ENCODE measurements at places on chromosomes 16 and 17.

DNA sequence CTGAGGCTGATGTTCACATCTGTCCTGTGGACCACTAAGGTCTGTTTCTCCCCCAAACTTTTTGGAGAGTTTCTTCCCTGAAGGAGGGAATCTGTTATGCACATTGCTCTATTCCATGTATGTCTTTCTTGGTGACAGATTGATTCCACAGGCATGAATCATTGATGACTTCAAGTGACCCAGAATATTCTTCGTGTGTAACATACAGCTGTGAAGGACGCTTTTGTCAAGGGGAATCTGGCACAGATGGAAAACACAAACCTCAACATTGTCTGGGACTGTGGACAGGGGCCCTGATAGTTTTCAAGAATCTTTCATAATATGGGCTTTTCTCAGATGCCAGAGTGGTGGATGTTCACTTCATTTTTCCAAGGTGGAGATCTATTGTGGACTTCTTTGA lies 223.1 kb upstream of the MAF start:
- DNase-seq: no peak

- DNase-seq: no peak
Observed at GRCh38 chr17:39923836-39924690, 3.3 kb downstream of the ORMDL3 start.

- DNase-seq: peak; percentile 52
Observed at GRCh38 chr16:10868596-10869469, 8.2 kb upstream of the CIITA start.

DNA sequence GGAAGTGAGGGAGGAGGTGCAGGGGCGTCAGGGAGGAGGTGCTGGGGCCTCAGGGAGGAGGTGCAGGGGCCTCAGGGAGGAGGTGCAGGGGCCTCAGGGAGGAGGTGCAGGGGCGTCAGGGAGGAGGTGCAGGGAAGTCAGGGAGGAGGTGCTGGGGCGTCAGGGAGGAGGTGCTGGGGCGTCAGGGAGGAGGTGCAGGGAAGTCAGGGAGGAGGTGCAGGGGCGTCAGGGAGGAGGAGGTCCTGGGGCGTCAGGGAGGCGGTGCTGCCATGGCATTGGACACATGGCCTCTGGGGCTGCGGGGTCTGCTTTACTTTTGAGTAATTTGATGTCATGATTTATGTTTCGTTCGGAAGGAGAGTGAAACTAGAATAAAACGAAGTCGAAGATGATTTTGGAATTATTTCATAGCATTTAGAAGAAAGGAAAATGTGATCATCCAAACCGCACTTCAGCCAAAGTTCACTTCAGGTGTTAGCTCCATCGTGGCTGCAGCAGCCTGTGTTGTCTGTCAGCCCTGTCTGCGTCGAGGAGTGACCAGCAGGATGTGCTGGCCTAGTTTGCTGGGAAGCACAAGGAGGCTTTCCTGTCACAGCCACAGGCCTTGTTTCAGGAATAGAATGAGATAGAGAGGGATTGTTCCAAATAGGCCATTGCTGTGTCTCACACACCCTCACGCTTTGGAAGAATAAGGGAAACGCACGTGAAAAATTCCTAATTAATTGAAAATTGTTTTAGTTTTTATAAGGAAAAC lies 42.8 kb downstream of the RAB11FIP3 start:
- DNase-seq: no peak

GRCh38 chr17:296379-296778 lies 56.2 kb downstream of the RPH3AL start:
- DNase-seq: no peak

DNA sequence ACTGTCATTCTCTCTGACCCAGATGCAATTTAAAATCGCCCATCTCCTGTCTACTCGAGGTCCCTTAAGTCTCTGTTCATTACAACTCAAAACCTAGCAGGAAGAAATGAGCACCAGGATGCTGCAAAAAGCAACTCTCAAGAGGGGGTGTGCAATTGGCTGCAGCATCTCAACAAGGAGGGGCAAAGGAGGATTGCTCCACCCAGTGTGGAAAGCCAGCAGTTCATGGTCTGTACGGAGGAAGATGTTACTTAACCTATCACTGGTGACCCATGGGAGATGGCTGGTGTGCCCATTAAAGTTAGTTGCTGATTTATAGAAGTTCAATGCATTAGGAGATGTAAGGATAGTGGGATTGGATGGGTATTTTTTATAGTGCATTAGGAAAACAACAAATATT lies 147.4 kb downstream of the CDK5R1 start:
- no peak for DNase-seq

GRCh38 chr16:1960665-1961630 lies 1.6 kb downstream of the NDUFB10 start:
- DNase-seq: peak; percentile 76

- DNase-seq: no peak
Observed at GRCh38 chr17:74016461-74016860, 187.0 kb upstream of the RPL38 start.

DNA sequence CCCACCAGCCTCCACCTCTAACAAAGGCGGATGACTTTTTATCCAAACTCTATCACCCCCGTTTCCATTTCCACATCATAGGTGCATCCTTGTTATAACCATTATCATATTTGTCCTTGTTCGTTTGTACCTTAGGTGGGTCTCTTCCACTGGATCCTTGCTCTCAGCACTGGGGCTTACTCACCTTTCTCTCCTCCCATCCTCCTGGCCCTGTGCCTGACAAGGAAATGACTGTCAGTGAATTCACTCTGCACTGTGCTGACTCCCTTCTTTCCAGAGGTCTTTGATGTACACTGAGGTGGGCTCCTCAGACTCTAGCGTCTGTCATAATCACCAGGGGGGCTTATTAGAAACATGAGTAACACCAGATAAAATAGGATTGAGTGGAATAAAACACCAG lies 3.1 kb downstream of the GSG1L2 start:
- DNase-seq: no peak

DNA sequence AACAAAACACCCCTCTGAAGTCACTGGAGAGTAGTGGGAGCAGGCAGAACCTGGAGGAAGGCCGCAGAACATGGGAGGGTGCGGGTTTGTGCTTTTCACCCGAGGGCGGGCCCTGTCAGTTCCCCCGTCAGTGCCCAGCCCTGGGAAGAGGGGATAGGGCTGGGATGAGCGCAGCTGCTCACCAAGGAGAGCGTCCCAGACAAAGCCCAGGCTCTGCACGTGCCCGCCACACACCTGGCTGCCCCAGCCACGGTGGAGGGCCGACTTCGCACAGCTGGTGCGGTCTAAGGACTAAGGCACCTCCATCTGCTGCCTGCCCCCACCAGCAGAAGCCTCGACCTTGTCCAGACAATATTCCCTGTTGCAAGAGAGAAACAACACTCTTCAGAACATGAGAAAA lies 39.5 kb downstream of the ZCCHC14 start:
- DNase-seq: no peak

DNA sequence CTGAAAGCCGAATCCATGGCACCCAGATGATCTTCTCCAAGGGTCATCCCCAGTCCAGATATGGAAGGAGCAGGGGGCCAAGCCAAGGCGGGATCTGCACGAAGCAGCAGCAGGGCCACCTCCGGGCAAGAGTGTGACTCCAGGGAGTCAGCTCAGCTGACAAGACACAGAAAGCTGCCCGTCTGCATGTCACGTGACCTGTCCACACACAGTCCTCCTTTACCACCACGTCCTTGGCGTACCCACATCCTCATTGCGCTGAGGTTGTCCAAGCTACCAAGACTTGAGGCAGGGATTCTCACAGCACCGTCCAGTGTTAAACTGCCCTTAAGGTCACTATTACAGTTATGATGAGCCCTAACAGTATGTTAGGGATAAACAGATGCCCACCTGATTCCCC lies 11.3 kb upstream of the CYTH1 start:
- no peak for DNase-seq

- DNase-seq: no peak
Observed at GRCh38 chr17:37755455-37755854, 10.6 kb upstream of the HNF1B start.

- DNase-seq: no peak
Observed at GRCh38 chr17:1782171-1782567, 20.3 kb downstream of the SERPINF1 start.

GRCh38 chr17:34682305-34682704 lies 102.9 kb downstream of the TMEM132E start:
- no peak for DNase-seq

DNA sequence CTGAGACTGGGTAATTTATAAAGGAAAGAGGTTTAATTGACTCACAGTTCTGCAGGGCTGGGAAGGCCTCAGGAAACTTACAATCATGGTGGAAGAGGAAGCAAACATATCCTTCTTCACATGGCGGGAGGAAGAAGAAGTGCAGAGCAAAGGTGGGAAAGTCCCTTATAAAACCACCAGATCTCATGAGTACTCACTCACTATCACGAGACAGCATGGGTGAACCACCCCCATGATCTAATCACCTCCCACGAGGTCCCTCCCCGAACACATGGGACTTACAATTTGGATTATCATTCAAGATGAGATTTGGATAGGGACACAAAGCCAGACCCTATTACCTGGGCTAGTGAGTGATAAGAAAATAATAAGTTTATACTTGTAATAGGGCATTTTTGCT lies 70.6 kb upstream of the HS3ST2 start:
- DNase-seq: no peak

- DNase-seq: peak; percentile 21
Observed at GRCh38 chr16:2296661-2297505, 29.0 kb upstream of the RNPS1 start.

GRCh38 chr17:74359916-74360315 lies 1.8 kb downstream of the BTBD17 start:
- no peak for DNase-seq

DNA sequence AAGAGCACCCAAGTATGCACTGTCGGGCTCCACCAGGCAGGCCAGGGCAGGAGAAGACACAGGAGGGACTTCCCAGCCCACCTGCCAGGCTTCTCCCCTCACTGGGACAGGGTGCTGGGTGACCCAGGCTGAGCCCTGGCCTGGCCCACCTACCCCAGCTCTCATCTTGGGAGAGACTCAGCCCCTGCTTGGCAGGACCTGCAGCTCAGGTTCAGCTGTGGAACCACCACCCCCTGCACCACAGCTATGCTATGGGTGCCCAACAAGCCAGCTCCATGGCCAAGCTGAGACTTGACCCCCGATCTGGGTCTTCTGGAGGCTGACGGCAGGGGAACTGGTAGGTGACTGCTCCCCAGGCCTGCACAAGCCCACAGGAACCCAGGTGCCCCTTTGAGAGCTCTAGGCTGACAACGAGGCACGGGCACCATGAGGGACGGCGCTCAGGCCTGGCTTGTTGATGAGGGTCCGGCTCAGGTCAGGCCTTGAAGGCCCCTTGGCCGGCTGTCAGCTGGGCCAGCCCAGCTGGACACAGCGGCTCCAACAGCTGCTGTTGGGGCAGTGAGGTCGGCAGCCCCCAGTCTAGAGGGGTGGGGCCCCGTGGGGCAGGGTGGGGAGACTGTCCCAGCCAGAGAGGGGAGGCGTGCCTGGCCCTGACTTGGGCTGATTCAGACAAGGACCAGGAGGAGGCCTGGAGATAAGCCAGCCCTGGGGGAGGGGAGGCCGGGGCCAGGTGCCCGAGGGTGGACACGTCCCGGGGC lies 4.6 kb downstream of the RPUSD1 start:
- no peak for DNase-seq

- no peak for DNase-seq
Observed at GRCh38 chr16:87790292-87791100, 24.7 kb upstream of the KLHDC4 start.

DNA sequence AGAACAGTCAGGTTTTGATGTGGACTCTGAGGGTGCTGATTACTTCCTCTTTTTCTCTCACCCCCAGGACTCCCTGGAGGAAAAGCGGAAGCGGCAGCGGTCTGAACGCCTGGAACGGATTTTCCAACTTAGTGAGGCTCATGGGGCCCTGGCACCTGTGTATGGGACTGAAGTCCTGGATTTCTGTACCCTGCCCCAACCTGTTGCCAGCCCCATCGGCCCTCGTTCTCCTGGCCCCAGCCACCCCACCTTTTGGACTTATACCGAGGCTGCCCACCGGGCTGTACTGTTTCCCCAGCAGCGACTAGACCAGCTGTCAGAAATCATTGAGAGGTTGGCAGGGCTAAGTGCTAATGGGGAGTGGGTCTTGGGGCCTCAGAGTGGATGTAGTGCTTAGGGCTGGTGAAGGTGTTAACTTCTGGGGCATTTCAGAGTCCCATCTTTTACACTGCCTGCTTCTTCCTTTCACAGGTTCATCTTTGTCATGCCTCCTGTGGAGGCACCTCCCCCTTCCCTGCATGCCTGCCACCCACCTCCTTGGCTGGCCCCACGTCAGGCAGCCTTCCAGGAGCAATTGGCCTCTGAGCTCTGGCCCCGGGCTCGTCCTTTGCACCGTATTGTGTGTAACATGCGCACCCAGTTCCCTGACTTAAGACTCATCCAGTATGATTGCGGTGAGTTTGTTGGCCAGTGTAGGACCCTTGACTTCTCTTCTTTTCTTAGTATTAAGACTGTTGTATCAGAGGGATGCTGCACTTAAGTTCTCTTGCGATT lies 19.1 kb upstream of the PHKG2 start:
- DNase-seq: no peak

DNA sequence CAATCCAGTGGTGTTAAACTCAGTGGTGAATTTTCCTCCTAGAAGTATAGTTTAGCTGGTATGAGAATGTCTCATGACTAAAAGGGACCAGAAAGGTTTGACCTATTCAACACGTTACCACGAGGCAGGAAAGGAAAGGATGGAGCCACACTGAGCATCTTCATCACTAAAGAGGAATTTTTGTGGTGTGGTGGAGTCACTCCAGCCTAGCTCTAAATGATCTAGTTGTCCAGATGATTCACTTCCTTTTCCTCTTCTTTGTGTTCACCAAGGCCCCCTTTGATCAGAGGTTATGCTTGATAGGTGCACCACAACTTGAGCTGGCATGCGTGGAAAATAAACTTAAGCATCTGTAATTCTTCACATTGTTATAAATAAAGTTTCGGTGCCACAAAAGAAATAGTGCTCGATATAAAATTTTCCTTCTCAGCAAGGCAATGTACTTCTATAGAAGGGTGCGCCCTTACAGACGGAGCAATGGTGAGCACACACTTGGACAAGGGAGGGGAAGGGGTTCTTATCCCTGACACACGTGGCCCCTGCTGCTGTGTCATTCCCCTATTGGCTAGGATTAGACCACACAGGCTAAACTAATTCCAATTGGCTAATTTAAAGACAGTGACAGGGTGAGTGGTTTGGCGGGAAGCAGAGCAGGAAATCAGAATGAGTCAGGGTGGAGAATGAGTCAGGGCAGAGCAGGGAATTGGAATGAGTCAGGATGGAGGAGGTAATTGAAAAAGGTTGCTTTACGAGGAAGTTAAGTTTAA lies 254.6 kb downstream of the HS3ST3A1 start:
- peak; percentile 81 for DNase-seq

DNA sequence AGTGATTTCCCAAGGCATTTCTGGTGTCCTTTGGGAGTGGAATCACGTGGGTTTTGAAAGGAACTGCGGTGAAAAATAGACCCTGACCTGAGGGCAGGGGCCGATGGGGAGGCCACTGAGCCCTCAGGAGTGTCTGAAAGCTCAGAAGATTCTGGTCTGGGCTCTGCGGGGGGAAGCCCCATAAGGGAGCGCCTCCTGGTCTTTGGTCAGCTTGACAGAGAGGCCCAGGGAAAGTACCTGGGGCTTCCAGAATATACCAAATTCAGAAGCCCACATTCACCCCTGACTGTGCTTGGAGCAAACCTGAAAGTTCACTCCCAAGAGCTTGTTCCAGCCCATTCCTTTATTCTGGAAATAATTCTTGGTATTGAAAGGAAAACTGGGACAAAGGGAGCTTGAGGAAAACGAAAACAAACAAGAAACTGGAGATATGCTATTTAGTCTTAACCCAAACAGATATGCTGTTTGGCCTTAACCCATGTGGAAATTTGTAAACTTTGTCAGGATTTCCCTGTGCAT lies 23.2 kb upstream of the NAGLU start:
- no peak for DNase-seq

GRCh38 chr16:8808613-8809353 lies 11.1 kb downstream of the PMM2 start:
- no peak for DNase-seq

GRCh38 chr17:39634384-39634871 lies 2.5 kb upstream of the STARD3 start:
- DNase-seq: peak; percentile 52

Data from activated CD4-positive, alpha-beta T cell treated with anti-CD3 and anti-CD28 coated beads, Interleukin-10, Interleukin-2, amounts not matched to agents 100 ng/mL and 50 ng/mL, durations not matched to agents 16 hours and 8 hours (primary cell).